ENCODE measurements at places on chromosomes 5 and 9.

GRCh38 chr9:20526500-20527319, 95.6 kb downstream of the MLLT3 start:
- DNase-seq: no peak

- no peak for DNase-seq
These were observed 13.2 kb downstream of the ANGPTL2 start for GRCh38 chr9:127109212-127109711.

DNA sequence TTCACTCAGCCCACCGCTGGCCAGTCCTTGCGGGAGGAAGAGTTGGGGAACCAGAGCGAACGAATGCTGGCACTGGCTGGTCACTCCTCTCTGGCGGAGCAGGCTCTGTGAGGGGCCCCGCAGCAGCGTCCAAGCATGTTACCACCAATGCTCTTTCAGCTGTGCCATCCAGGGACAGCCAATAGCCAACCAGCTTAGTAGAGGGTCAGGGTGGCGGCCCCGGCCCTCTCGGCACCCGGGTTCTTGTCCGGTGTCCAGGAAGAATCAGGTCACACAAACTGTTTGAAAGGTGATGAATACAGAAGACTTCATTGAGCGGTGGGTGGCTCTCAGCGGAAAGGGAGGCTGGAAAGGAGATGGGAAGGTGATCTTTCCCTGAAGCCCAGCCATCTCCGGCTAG, 135.3 kb downstream of the EGFLAM start:
- no peak for DNase-seq

DNA sequence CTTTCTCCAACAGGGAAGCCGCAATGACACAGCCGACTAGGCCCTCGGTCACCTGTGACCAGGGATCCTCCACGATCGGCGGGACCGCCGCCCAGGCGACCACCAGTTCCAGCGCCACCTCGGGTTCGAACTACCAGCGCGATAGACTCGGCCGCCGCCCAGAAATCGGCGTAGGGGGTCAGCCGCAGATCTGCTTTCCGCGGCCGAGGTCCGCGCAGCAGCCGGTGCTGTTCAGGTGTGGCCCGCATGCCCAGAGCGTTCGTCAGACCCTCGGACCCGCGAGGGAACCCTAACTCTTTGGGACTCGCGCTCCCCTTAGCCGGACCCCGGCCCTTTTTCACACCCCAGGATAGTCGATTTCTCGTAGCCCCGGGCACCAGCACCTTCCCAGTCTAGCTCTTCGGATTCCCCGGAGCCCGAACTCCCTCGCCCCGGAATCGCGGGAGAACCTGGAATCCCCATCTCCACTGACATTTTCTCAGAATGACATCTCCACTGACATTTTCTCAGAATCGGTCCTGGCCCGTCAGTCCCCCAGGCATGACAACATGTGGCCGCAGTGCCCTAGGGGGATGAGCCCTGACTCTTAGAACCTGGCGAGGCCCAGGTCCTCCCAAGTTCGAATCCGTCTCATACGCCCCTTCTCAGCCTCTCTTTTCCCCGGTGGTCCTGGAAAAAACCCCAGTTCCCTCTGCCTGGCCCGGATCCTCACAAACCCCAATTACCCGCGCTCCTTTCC, 428 bp downstream of the C5orf52 start:
- DNase-seq: no peak

- no peak for DNase-seq
These were observed 13.4 kb upstream of the SMIM32 start for GRCh38 chr5:136206361-136206760.

- no peak for DNase-seq
These were observed 98.9 kb upstream of the CPEB4 start for GRCh38 chr5:173789031-173789920.

- DNase-seq: no peak
These were observed 374.3 kb downstream of the EBF1 start for GRCh38 chr5:158725297-158725851.

- no peak for DNase-seq
These were observed 137.2 kb downstream of the TRIO start for GRCh38 chr5:14280294-14280854.

DNA sequence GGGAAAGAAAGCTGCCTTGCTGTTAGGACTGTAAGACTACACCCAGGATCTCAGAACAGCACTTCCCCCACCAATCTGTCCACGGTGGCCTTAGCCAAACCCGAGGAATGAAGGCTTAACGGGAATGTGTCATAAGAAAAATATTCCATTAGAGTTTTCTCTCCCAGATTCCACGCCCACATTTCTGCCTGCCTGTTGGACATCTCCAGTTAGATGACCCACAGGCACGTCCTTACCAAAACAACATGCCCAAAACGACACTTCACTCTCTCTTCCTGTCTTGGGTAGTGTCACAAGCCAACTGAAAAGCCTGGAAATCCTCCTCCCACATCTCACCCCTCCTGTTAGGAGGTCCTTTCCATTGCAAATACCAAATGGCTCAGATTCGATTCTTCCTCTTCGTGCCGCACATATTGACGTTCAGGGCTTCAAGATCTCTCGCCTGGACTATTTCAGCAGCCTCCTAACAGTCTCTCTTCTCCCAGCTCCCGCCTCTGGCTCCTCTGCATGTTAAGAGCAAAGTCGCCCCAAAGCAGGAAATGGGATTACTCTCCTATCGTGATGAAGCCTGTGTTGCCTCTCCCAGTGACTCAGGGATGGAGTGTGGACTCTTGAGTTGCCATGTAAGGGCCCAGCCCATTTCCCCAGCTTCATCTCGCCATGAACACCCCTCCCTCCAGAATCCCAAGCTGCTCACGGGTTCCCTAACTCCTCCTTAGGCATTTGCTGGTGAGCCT, 159.3 kb downstream of the NR3C1 start:
- DNase-seq: no peak

GRCh38 chr5:166349046-166349445, 1942.4 kb upstream of the WWC1 start:
- DNase-seq: no peak

DNA sequence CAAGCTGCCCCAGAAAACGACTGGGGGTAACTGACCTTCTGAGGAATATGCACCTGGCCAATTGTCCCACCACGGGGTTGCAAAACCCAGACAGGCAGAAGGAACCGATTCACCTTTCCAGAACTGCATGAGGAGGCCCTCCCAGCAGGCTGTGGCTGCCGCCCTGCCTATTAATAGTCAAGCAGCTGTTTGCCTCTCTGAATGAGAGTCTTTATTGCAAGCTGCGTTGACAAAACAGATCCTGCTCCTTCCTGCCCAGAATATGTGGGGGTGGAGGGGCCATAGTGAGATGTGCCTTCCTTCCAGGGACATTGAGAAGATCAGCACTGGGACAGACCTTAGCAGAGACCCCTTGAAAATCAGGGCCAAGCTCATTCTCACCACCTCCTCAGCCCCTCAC, 18.3 kb upstream of the TCOF1 start:
- no peak for DNase-seq

All from Right ventricle myocardium inferior (tissue), 1 donor.